ENCODE measurements at places on chromosomes 2 and 18. TPM values are rescaled to one million over a fixed set of nuclear protein-coding genes. Genes with fewer than 3 reads are reported as not detected.
A peak's percentile ranks its signal among the peaks of the same experiment; 100 is the strongest.

Gene CROCC2
- 0.10 TPM for total RNA-seq

Gene CDCA7
- total RNA-seq = 6.6 TPM

Gene AKAIN1
- total RNA-seq = not detected

GRCh38 chr2:12770300-12770968, 53.7 kb downstream of the TRIB2 start:
- no peak for DNase-seq

DNA sequence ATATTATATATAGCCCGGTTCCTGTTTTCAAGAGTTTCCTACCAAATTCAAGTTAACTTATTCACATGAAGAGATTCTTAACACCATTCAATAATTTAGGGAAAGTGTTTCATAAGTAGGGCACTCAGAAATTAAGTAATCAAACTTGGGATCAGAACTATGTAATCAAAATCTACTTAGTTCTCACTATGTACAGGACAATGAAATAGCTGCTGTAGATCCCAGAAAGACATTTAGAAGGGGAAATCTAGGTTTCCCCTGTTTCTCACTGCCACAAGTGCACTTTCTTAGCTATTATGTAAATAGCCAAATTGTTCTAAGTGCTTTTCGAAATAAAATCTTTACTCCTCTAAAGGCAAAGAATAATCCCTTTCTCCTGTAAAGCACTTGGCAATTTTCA, 493.6 kb upstream of the SETBP1 start:
- no peak for DNase-seq

DNA sequence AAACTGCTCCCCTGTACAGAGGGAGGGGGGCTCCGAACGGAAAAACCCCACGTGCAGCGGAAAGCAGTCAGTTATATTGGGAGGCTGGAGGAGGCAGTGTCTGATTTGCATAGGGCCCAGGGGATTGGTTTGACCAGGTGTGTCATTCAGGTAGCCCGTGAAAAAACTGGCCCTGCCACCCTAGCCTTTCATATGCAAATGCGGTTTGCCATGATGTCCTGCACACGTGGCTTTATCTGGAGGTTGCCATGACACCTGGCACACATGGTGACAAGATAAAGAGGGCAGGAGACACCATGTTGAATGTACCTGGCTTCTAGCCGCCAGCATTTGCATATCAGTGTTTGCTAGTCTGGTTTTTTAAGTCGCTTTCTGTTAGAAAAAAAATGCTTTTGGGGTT, 20.5 kb downstream of the SLC25A52 start:
- no peak for DNase-seq

DNA sequence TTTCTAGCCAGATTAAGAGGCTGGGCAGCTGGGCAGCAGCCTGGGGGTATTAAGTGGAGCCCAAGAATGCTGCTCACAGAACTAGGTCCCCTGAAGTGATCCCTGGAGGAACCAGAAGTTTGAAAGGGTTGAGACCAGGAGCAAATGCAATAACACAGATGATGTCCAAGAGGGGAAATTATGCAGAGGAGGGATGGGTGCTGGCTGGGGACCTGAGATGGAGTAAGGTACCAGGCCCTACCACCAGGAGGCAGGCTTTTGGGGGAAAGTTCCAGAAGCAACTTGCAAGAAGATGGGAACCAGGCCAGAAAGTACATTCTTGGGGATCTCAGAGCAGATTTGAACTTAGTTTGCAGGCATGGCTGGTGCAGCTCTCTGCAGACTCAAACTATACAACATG, 175.1 kb downstream of the NCK2 start:
- no peak for DNase-seq

Gene VIL1
- total RNA-seq = 0.98 TPM

GRCh38 chr2:157404363-157404762, 39.5 kb downstream of the CYTIP start:
- DNase-seq = no peak

GRCh38 chr18:79588636-79589481, 90.7 kb upstream of the CTDP1 start:
- peak; percentile 95 for DNase-seq

- no peak for DNase-seq
Measured at GRCh38 chr2:240796543-240797499, 23.2 kb downstream of the KIF1A start.

DNA sequence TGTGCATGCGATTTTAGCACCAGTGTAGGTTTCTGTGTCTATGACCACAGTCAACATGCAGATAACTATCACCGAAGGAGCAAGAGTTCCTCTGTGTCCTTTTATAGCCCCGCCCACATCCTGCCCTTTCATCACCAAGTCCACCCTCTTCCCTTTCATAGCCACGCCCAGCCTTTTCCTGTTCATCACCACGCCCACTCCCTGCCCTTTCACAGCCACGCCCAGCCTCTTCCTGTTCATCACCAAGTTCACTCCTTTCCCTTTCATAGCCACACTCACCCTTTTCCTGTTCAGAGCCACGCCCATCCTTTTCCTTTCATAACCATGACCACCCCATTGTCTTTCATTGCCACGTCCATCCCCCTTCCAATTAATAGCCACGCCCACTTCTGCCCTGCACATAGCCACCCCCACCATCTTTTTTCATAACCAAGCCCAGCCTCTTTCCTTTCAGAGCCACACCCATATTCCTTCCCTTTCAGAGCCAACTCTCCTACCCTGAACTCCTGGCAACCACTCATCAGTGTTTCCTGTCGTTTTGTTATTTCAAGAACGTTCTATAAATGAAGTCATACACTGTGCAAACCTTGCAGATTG, 273.9 kb downstream of the MYT1L start:
- DNase-seq = peak; percentile 89

Gene TUBA4B
- not detected for total RNA-seq

Gene LRP2
- total RNA-seq = 0.05 TPM

Gene FSIP2
- 0.88 TPM for total RNA-seq
